Thyroid gland (tissue), 4 donors: ENCODE measurements at places on chromosomes 3 and 15. TPM values are rescaled to one million over a fixed set of nuclear protein-coding genes. Genes with fewer than 3 reads are reported as not detected.

GRK7 gene
- not detected for total RNA-seq

SEC22C gene
- 66.4 TPM for total RNA-seq

SUSD5 gene
- total RNA-seq, result 2.3 TPM

UNC13C gene
- total RNA-seq, result 1.1 TPM

NBEAL2 gene
- 38.6 TPM for total RNA-seq

GOLGA6A gene
- 0.22 TPM for total RNA-seq

ERC2 gene
- 7.3 TPM for total RNA-seq

- no peak for DNase-seq
These were observed 15.4 kb downstream of the DPH3 start for GRCh38 chr3:16249336-16249735.

GRCh38 chr15:90106522-90107117 is 4.4 kb upstream of the IDH2 start:
- DNase-seq, result no peak

GRCh38 chr15:100261302-100262240 is 80.2 kb downstream of the ADAMTS17 start:
- no peak for DNase-seq

- DNase-seq, result no peak
These were observed 42.0 kb upstream of the CGNL1 start for GRCh38 chr15:57334257-57334656.

DNA sequence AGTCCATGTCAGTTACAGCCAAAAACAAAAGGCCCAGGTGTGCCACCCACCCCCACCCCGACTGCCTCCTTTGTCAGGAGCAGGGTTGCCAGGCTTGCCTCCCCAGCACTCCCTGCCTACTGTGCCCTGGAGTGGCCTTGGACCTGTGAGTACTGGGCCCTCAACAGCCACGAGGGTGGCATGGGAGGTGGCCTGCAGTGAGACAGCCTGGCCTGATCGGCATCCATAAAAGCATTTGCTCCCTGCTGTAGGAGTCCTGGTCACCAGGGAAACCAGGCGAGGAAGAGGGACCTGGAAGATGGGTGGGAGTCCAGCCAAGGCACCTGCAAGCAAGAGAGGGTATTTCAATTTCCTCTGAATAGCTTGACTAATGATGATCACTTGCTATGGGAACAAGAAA is 56.4 kb upstream of the KCNMB2 start:
- no peak for DNase-seq

DNA sequence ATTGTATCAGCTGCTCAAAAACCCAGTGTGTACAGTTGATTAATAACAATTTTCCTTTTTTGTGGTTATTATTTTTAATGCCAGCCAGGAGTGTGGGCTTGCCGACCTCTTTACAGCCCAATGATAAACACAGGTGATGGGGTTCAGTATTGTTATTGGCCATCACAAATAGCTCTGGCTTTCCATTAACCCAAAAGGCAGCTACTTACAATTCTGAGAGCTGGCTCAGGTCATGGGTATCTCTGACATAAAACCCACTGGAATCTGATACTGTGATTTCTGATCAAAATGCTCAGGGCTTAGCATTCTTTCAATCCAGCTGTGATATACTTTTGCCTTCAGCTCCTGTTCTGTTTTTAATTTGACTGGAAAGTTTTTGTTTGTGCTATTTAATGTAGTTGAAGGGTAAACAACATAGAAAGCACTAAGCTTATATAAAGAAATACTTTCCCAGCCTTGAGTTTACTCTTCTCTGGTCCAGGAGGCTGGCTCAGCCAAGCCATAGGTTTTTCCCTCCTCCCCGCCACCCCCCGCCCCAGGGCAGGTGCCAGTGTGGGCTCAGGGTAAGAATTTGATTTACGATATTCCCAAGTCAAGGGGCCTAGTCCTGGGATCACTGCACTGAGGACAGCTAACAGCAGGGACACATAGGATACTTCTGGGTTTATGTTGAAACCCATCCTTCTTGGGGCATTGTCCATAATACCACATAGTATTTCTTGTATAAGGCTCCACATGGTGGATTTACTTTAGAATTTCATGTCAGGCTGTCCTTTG is 54.0 kb upstream of the MYZAP start:
- DNase-seq, result no peak

GRCh38 chr3:81295906-81296577 is 465.4 kb downstream of the GBE1 start:
- no peak for DNase-seq

GRCh38 chr3:59290358-59290757 is 240.5 kb upstream of the CFAP20DC start:
- DNase-seq, result no peak

- DNase-seq, result no peak
These were observed 340.0 kb upstream of the TMCO5A start for GRCh38 chr15:37594417-37594816.

- DNase-seq, result no peak
These were observed 109.2 kb upstream of the NANOGP8 start for GRCh38 chr15:35194296-35194695.

GRCh38 chr3:48951764-48952163 is 33.1 kb downstream of the ARIH2 start:
- no peak for DNase-seq

DNA sequence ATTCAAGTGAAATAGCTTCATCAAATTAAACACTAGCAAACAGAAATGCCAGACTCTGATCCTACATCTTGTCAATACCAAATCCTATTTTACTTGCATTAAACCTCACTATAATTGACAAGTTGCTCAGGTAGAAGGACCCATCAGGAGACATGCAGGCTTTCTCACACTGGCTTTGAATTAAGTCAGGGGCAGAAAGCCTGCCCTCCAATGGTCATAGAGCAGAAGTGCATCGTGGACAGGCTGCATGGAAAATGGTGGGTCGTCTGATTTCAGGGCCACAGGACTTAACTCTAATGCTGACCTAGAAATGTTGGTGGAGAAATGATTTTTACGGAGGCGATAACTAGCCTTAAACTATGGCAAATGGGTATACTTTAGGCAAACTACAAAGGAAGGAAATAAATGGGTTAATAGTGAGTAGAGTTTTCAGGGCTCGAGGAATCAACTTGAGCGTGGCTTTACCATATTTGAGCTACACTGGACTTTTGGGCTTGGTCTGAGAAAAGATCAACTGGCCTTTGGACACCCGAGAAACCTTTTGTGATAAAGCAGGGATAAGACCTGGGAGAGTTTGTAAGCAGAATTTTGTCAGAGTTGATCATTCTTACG is 283.9 kb downstream of the GRM7 start:
- no peak for DNase-seq

DNA sequence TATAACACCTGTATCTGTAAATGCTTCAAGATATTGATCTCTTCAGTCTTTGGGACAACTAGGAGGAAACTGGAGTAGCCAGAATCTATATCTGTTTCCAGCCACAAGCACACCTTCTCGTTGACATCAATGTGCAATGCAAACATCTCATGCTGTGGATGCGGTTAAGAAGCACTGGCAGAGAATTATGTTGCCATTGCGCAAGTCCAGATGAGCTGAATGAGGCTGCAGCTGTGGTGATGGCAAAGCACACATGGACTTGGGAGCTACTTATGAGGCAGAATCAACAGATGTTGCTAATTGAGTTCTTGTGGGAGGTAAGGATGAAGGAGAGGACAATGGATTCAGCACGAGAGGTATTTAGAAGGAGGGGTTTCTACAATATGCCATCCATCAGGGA is 90.9 kb downstream of the STRIT1 start:
- no peak for DNase-seq

DNA sequence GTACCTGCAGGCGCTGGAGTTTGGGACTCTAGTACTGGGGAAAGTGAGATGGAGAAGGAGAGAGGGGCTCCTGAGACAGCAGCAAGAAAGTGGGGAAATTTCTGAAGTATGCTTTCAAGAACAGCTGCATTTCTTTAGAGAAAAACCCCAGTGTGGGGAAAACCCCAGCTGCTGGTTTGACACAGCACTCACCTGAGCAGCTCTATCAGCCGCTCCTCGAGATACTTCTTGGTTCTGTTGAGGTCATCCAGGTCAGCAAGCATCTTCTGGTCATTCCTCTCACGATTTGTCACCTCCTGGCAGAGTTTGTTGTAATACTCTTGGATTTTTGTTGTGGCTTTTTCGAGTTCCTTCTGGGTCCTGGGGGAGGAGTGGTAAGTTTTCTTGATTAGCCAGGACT is 18.8 kb downstream of the CXCR6 start:
- DNase-seq, result no peak

- no peak for DNase-seq
These were observed 43.7 kb upstream of the ATP2C1 start for GRCh38 chr3:130850044-130850797.

GRCh38 chr3:177284383-177284881 is 87.2 kb upstream of the TBL1XR1 start:
- DNase-seq, result peak; percentile 47

DNA sequence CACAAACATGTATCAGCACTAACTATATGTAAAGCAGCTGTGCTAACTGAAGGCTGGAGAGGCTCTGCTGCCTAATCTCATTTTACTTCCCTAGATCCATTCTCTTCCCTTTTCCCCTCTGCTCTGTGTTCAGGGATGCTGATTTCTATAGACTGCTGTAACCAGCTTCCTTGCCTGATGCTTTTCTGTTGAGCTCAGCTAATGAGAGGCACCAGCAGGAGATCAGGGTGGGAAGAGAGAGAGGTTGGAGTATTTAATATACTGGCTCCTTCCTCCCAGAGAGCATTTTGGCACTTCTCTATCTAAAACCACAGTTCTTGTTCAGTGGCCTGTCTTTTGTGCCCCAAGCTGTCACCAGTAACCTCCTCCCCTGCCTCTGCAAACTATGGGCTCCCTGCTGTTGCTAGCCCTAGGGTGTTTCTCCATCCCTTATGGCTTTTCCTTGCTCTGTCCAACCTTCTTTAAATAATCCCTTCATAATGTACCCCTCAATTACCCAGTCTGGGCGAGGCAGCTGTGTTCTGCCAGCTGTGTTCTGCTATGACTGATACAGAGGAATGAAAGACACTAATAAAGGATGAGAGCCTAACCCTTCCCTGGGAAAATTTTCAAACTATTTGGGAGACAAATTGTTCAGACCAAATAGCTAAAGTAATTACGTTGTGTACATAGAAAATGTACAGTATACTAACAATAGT is 69.5 kb downstream of the CADPS start:
- DNase-seq, result no peak

GRCh38 chr3:2784627-2785026 is 325.5 kb downstream of the IL5RA start:
- DNase-seq, result no peak

- DNase-seq, result no peak
These were observed 147.5 kb downstream of the AKAP13 start for GRCh38 chr15:85527895-85528294.

DNA sequence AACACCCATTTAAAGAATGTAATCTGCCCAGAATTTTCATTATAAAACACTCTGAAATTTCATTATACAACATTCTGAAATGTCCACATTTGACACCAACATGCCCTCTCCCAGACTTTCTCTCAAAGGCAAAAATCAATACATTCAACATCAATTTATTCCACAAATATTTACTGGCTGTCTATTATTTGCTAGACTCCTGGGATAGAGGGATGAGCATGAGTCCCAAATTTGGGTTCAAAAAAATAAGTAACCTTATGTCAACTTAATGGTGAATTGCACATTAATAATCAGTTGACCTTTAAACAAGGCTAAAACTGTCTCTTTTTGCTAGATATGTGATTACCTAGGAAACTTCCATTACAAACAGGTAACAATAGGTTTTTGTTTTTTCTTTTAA is 109.0 kb downstream of the SERPINI1 start:
- DNase-seq, result no peak

DNA sequence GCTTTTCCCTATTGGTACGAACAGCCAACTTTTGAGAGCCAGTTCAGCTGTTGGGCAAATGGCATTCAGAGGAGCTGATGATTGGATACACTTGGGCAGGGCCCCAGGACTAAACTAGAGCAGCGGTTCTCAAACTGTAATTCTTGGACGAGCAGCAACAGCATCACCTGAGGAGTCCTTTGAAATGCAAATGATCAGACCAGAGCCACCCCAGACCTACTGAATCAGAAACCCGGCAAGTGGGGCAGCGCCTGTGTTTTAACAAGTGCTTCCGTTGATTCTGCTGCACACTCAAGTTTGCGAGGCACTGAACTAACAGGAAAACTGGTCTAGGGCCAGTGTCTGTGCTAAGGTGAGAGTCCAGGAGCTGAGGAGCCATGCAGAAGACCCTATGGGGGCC is 239.7 kb downstream of the UACA start:
- DNase-seq, result peak; percentile 73

DNA sequence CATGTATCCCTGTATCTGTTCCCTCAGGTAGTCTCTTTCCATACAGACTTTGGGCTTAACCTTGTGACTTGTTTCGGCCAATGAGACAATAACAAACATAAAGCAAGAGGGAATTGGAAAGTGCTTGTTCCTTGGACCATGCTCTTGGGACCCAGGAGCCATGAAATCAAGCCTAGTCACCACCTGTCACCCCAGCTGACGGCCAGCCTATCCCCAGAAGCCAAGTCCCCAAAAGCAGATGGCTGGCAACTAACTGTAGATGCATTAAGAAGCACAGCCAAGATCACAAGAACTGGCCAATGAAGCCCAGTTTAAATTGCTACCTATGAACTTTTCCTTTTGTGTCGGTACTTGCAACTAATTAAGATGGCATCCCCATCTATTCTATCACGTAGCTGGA is 822.0 kb downstream of the CADM2 start:
- no peak for DNase-seq

DNA sequence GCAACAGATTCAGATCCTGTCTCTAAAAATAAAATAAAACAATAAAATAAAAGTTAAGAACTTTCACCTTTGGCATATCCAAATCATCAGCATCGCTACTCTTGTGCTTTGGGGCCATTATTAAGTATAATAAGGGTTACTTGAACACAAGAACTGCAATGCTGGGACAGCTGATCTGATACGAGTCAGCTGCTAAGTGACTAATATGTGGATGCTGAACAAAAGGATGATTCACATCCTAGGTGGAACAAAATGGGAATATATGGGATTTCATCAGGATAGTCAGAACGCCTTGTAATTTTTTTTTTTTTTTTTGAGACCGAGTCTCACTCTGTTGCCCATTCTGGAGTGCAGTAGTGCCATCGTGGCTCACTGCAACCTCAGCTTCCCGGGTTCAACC is 29.7 kb downstream of the BUB1B start:
- no peak for DNase-seq

- DNase-seq, result no peak
These were observed 113.2 kb upstream of the MYO5C start for GRCh38 chr15:52408823-52409222.

DNA sequence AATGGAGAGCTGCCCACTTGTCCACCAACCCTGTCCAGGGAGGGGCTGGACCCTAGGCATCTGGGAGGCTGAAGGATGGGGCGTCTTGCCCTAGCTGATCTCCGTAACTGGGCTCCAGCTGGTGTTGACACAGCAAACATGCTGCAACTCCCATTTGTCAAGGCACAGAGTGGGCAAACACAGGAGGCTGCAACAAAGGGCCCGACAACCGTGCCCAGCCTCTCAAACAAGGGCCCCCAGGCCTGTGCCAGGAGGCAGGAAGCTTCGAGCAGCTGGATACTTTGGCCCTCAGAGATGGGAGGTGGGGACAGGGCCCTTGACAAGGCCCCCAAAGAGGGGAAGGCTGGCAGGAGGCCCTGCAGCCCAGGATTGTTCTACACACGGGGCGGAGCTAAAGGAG is 64.2 kb upstream of the TMEM115 start:
- DNase-seq, result no peak

- DNase-seq, result no peak
These were observed 177.9 kb downstream of the SATB1 start for GRCh38 chr3:18247139-18247695.

GRCh38 chr3:31004025-31004678 is 109.7 kb upstream of the GADL1 start:
- no peak for DNase-seq
